Neural crest cell (in vitro differentiated cells): ENCODE measurements at places on chromosomes 12 and 14.

GRCh38 chr14:33165144-33165925 lies 226.7 kb downstream of the NPAS3 start:
- DNase-seq, result no peak

GRCh38 chr14:105493921-105494605 lies 3.0 kb downstream of the TEDC1 start:
- no peak for DNase-seq

DNA sequence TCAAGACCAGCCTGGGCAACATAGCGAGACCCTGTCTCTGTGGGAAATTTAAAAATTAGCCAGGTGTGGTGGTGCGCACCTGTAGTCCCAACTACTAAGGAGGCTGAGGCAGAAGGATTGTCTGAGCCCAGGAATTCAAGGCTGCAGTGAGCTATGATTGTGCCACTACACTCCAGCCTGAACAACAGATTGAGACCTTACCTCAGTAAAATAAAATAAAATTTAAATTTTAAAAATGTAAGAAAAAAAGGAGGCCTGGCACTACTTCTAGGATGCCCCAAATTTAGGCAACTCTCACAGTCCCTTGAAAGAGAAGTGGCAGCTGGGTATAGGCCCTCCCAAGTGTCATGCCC lies 918 bp upstream of the INHBE start:
- DNase-seq, result no peak

- DNase-seq, result no peak
Observed at GRCh38 chr14:59483363-59483762, 845 bp downstream of the L3HYPDH start.
